ENCODE measurements at places on chromosomes 1 and 21.

DNA sequence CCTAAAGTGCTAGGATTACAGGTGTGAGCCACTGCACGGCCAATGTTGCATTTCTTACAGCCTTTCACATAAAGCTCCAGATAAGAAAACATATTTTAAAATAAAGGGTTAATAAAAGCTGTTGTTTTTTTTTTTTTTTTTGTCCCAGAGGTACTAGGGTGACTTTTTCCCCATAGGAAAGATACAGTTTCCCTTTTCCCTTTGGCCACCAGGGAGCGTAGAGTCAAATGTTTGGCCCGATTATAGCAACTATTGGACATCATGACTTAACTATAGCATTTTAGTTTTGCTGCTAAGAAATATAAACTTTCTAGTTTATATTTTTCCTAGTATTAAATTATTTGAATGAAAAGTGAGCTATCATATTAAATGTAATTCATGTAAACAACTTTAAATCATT lies 31.4 kb downstream of the GRIK3 start:
- no peak for DNase-seq

- no peak for DNase-seq
Measured at GRCh38 chr1:172469717-172470116, 25.8 kb upstream of the PIGC start.

GRCh38 chr1:119984771-119985170 lies 84.7 kb downstream of the NOTCH2 start:
- DNase-seq: no peak

DNA sequence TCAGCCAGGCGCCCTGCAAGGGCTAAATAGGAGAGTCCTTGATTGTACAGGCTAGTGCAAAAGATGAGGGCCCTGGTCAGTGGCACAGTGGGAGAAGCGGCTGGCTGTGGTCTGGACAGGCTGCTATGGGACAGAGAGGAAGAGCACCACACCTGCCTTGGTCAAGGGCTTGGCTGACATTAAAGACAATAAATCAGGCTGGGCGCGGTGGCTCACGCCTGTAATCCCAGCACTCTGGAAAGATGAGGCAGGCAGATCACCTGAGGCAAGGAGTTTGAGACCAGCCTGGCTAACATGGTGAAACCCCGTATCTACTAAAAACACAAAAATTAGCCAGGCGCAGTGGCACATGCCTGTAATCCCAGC lies 62.9 kb downstream of the NID1 start:
- DNase-seq: no peak

- no peak for DNase-seq
Measured at GRCh38 chr1:86933562-86934377, 19.3 kb downstream of the HS2ST1 start.

DNA sequence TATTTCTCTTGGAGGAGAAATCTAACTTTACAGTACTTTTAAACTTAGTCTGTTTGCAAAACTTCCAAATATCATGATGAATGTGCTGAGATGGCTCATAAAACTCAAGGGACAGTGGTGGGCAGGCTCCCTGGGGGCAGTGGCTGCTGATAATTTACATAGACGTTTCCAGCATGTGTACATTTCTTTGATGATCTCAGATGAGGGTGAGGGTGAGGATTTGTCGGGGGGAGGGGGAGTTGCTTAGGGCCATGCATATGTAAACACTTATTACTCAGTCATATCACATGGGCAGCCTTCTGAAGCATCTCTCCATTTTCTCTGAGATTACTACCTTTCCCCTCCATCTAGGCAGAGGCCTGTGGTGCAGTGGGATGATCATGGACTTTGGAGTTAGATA lies 152.9 kb upstream of the HMGB4 start:
- no peak for DNase-seq

- DNase-seq: no peak
Measured at GRCh38 chr1:206723462-206723804, 38.7 kb downstream of the MAPKAPK2 start.

- DNase-seq: no peak
Measured at GRCh38 chr1:83692524-83693381, 306.2 kb downstream of the TTLL7 start.

DNA sequence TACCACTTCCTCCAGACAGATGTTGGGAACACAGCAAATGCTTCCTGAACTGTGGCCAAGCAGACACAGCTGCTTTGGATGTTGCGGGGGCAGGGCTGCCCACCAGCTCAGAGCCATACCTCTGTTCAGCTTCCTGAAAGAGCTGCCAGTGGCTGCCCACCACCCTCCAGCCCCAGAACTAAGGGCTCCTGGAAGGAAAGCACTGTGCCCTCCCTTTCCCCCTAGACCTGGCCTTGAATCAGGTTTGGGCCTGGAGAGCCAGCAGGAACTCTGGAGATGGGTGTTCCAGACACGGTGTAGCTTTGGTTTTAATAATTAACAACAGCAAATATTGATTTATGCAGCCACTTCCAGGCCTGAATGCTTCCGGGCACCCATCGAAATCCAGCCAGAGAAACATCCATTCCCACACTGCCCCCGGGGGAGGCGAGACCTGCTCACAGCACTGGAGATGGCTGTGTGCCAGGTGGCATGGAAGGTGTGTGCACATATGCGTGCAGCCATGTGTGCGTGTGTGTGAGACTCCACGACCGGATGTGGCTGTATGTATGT lies 45.7 kb downstream of the RAP1GAP start:
- no peak for DNase-seq

DNA sequence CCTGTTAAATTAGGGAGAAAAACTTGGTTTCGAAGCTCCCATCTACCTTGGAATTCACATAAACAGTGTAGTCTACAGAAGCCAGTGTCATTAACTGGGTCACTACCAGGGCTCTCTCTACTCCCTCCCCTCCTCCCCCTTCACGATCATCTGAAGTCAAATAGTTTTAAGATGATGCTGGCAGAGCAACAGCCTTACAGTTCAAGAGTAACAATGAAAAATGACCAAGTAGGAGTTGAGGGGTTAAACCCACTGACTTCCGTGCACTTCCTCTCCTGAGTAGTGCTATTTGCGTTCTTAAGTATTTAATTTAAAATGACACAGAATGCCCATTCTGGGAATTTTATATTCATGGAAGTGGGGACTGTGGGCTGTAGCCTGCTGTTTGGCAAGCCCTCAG lies 236.9 kb downstream of the SIPA1L2 start:
- DNase-seq: no peak

- no peak for DNase-seq
Measured at GRCh38 chr1:69258842-69259241, 308.9 kb upstream of the LRRC7 start.

DNA sequence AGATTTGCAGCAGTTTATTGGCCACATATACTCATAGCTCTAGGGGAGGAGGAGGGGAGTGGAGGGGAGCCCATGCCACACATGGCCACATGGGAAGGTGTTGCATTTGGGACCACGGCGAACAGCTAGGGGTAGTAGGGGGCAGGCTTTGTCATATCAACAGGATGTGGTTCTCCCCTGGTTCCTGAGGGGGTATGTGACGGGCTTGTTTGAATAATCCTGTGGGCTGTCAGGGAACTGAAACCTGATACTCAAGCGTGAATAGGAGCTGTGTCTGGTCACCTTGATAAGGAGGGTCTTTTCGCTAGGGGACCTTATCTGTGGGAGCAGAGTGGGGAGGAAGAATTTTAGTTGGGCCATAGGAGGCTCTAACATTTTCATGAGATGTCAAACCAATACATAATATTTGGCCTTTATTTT lies 264.7 kb downstream of the CTH start:
- DNase-seq: no peak

DNA sequence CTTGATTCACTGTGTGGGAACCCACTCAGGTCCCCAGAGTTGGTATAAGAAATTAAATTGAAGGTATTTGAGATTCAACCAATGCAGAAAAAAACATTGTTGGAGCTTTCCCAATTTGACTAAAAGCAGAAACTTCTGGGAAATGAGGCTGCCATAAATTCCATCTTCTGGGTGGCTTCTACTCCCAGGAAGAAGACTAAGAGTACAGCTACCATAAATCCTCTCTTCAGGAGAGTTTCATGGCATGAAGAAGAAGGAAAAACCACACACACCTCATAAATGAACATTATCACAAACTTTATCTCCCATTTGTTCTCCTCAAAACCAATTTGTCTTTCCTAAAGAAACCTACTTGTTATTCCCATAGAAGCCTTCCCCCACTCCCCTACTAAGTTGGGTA lies 283.9 kb downstream of the DPYD start:
- no peak for DNase-seq

- no peak for DNase-seq
Measured at GRCh38 chr1:201676197-201676596, 137.3 kb downstream of the NAV1 start.

DNA sequence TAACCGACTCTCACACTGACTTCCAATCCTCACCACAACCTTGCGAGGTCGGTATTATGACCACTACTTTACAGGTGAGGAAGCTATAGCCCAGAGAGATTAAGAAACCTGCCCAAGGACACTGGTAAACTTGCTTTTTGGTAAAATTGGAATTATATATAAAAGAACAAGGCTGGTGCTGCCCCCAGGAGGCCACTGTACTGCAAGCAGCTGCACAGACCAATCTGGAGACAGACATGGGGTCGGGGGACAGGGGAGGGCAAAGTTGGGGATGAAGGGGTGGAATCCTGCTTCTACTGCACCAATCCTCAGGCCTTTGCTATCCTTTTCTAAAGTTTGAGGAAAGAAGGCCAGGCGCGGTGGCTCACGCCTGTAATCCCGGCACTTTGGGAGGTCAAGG lies 280.8 kb downstream of the SPATA17 start:
- no peak for DNase-seq

GRCh38 chr1:88784551-88784950 lies 100.5 kb downstream of the PKN2 start:
- no peak for DNase-seq

DNA sequence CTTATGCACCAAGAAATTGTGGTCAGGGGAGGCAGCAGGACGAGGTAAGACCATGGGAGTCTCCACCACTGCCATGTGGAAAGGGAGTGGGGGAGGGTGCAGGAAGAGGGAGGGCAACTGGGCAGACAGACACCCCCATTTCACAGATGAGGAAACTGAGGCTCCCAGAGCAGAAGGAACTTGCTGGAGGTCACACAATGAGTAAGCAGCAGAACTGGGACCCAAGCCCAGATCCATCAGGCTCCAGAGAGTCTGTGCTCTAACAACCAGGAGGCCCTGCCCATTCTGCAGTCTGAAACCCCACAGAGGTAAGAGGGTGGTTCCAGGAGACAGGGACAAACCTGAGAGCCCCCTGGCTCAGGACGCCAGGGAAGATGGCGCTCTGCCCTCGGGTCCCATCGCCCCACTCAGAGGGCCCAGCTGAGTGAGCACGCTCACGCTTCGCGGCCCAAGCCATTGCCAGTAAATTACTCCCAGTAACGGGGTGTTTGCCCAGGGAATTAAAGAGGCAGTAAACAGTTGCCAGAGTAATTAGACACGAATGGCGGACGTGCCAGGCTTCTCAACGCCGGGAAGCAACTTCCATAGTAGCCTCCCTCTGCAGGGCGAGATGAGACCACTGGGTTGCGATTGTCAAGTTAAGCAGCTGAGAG lies 59.2 kb downstream of the MATN1 start:
- no peak for DNase-seq

Measured in omental fat pad (tissue), 4 donors.